ENCODE measurements at places on chromosomes 1 and 21.

DNA sequence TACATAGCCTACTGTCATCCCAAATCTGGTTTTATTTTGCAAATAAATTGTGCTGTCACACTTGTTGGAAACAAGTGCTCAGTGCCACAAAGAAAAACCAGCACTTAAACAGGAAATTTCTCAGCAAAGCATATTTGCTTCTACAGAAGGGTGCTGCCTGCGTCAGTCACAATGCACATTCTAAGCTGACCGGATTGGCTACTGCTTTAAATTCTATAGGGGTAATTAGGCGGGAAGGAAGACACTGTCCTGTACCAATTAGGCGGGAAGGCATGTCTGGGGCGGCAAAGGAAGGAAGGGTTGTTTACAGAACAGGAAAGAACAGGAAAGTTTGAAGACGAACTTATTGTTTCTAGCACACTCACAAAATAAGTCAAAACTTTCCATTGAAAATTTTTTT lies 2.8 kb downstream of the IFI16 start:
- no peak for DNase-seq

DNA sequence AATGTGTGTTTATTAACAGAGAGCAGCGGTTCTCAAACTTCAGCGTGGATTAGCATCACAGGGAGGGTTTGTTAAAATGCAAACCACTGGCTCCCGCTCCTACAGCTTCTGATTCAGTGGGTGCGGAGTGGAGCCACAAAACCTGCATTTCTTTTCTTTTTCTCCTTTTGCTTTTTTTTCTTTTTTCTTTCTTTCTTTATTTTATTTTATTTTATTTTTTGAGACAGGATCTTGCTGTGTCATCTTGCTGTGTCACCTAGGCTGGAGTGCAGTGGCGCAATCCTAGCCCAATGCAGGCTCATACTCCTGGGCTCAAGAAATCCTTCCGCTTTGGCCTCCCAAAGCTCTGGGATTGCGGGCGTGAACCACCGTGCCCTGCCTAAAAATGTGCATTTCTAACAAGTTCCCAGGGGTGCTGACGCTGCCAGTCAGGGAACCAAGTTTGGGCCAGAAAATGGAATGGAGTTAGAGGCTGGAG lies 20.9 kb upstream of the SLC1A7 start:
- no peak for DNase-seq

GRCh38 chr1:217193151-217193550 lies 437.7 kb downstream of the GPATCH2 start:
- DNase-seq, result no peak

- DNase-seq, result no peak
Observed at GRCh38 chr1:186327331-186327730, 47.7 kb downstream of the TPR start.

- DNase-seq, result no peak
Observed at GRCh38 chr21:35989138-35989735, 71.1 kb downstream of the SETD4 start.

GRCh38 chr21:38268864-38269575 lies 12.2 kb downstream of the KCNJ15 start:
- DNase-seq, result no peak

GRCh38 chr1:210746024-210746731 lies 387.8 kb downstream of the KCNH1 start:
- DNase-seq, result no peak

- no peak for DNase-seq
Observed at GRCh38 chr1:147292631-147293251, 50.3 kb downstream of the CHD1L start.

GRCh38 chr1:221608835-221609320 lies 133.0 kb downstream of the DUSP10 start:
- DNase-seq, result no peak

GRCh38 chr21:45542242-45542666 lies at the start of gene SLC19A1:
SLC19A1 (minus strand) TSS chr21:45542440; CDS start chr21:45537959, 4,481 bp downstream.
- DNase-seq, result no peak

GRCh38 chr1:201310251-201310985 lies 27.1 kb downstream of the PKP1 start:
- DNase-seq, result peak; percentile 85

DNA sequence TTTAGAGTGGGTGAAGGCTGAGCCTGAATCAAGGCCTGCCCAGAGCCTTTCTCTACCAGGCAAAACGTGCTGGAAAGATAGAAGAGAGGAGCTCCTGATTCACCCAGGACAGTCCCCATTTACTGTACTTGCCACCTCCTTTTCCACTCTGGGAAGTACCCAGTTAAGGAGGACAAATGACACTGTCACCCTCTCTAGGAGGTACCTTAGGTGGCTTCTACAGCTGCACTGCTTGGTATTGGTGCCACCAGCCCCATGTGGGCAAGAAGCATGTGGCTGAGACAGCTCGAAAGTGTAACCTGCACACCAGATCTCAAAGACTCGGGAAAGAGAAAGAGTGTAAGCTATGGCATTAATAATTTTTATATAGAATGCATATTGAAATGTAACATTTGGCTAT lies 42.3 kb downstream of the RUNX1 start:
- no peak for DNase-seq

- DNase-seq, result no peak
Observed at GRCh38 chr21:22710721-22711120, 1712.5 kb downstream of the NCAM2 start.

- no peak for DNase-seq
Observed at GRCh38 chr1:245666412-245666811, 511.6 kb downstream of the KIF26B start.

DNA sequence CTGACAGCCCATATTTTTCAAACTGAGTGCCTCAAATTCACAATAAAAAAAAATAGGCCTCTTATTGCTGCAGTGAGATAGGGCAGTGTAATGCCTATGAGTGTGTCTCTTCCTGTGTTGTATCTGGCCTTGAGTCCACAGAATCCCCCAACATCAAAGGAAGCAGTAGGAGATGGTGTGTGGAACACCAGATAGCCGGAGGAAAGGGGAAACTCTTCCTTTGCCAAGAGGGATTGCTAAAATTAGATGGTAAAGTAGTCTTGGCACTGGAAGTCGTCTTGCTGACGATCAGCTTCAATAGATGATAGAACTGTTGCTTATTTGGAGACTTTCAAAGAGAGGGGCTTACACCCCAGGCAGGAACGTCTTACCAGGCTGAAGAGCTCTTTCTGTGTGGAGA lies 51.8 kb downstream of the RUNX1 start:
- DNase-seq, result no peak

GRCh38 chr1:110771245-110772022 lies 96.7 kb upstream of the KCNA3 start:
- no peak for DNase-seq

DNA sequence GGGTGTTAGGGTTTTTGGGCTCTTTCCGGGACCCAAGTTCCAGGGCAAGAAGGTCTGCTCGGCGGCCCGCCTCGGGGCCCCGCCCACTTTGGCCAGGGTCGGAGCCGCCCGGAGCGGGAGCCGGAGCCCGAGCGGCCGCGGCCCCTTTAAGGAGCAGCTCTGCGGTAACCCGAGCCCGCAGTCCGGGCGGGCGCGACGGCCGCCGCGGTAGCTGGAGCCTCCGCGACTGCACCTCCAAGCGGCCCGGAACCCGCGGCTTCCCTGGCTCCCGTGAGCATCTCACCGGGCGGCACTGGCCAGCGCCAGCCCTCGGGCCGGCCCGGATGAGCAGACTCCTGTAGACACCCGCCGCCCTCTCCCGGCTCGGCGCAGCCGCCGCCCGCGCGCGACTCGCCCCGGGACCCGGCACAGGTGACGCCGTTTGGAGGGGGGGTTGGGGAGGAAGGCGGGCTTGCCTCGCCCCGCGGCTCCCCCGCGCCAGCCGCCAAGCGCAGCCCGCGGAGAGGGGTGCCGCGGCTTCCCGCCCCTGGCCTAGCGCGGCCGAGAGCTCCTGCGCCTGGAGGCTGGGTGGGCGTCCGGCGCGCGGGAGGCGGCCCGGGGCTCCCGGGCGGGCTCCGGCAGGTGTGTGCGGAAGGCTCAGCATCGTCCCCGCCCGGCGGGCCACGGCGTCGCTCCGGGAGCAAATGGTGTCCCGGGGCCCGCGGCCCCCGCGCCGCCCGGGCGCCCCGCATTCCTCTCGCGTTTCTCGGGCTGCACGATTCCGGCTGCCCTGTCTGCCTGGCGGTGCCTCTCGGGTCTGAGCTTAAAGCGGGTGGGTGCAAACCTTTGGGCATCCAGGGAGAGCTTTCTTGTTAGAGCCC lies at the start of gene TLCD4:
TLCD4 (plus strand) TSS at position 149 of the 860 bp plus-strand sequence. CDS start 26,547 bp downstream, outside the sequence.
- no peak for DNase-seq

- DNase-seq, result no peak
Observed at GRCh38 chr1:166906647-166907046, 30.6 kb upstream of the TADA1 start.

DNA sequence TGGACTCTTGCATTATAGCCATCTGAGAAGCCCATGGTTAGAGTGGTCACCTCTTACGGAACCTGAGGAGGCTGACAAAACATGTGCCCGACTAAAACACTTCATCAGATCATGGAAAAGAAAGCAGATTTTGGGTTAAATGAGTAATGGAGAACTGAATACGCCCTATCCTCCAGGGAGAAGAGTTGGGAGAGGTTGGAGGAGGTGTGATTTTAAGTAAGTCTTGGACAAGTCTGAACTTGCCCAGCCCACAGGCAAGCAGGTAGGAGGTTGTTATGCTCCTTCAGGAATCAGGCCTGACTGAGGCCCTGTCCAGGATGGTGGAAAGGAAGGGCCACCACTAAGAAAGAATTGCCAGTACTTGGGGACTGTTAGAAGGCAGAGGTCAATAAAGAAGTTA lies 255.8 kb downstream of the TGFB2 start:
- no peak for DNase-seq

DNA sequence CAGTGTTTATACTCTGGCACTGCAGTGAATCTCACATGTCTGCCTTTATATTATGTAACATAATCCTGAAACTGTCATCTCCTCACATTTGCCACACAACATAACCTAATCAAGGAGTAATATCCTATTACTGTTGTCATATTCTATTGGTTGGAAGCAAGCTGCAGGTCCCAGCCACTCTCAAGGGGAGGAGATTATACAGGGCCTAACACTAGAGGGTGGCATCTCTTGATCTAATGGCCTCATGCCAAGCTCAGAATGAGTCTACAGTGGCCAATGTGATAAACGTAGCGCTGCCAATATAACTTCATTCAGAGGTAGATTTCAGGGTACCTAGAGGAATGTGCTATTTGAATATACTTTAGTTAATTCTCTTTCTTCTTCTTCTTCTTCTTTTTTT lies 166.8 kb downstream of the BACH1 start:
- DNase-seq, result no peak

GRCh38 chr1:158285756-158286241 lies 3.9 kb upstream of the CD1C start:
- DNase-seq, result no peak

DNA sequence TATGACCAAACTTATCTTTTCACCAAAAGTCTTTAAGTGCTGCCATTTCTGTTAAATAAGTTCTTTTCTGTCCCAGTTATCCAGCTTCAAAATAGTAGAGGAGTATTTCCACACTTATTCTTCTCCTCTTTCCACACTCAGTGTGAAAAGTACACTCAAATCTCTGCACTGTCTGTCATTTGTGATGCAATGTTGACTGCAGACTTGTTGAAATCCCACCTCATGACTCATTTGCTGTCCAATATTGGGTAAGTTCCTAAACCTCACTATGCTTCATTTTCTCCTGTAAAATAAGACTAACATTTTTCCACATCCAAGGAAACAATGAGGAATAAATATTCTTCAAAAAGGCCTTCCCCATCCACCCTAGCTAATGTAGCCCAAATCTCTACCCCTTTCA lies 17.5 kb downstream of the LRRIQ3 start:
- DNase-seq, result no peak

DNA sequence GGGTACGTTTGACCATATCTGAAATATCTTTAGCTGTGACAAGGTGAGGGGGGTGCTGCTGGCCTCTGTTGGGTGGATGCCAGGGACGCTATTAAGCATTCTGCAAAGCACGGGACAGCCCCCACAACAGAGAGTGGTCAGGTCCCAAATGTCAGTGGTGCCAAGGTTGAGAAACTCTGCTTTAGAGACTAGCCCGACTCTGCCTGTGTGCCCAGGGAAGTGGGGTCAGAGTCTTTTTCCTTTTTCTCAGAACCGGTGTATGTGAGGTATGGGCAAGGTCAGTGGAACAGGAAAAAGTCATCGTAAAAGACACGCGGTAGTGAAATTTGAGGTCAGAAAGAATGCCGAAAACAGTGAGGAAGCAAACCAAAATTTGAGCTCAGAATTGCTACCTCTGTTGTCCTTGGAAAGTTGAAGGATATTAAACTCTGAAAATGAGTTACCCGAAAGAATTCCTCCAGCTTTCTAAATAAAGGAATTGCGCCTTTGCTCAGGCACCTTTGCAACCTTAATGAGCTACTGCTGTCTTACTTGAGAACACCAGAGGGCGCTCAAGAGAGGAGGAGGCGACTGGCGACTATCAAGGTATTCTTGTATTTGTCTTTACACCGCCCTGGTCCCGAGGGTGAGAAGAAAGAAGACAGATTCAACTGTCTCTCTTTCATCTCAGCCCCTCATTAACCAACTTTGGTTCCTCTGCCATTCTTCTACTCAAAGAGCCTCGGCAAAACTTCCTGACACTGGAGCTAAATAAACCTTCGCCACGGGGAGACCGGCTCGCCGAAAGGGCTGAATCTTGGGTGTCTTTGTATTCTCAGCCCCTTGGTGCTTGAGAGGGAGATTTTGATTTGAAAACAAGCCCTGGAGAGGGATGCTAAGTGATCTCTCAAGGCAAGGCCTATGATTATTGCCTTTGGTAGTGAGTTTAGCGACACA lies 85.4 kb upstream of the OLIG2 start:
- peak; percentile 51 for DNase-seq

- no peak for DNase-seq
Observed at GRCh38 chr1:33317946-33318345, 3.0 kb downstream of the A3GALT2 start.

DNA sequence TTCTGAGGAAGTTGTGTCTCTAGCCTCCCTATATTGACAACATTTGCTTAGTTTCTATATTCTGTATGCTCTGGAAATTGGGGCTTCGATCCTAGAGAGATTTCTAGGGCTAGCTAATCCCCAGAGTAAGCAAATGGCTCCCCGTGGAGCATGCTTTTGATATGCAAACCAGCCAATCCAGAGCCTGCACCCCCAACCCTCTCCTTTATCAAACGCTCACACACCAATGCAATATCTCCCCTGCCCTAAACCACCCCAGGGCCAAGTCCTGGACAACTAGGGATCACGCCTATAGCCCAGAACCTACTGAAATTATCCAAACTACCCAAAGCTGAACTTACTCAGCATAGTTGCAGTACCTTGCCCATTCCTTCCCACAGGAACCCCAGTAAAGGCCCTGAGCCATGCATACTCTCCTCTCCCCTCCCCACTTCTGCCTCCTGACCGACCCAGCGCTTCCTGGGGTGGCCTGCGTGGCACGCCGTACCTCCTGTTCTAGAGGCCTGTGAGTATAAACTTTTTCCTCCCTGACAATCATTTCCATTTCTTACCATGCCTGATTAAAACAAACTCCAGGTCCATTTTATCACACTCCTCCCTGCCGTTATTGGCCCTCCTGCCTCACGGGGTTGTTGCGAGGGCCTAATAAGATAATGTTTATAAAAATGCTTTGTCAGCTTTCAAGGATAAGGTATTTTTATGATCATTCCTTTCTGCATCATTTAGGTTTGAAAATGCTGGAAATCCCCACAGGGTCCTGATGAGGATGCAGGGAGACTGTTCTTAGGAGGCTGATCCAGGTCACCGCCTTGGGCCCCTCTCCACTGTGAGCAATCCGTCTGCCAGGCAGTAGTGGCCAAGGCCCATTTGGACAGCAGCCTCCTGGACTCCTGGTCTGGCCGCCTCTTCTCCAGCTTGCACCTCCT lies 102.7 kb downstream of the TENT5C start:
- no peak for DNase-seq

GRCh38 chr1:108824051-108824450 lies 32.8 kb downstream of the AKNAD1 start:
- DNase-seq, result no peak

GRCh38 chr1:163186862-163187261 lies 15.9 kb downstream of the RGS5 start:
- no peak for DNase-seq

Measured in NCI-H1694 (cell line).